ENCODE measurements at places on chromosomes 6 and 20.

- no peak for DNase-seq
These were observed 31.0 kb upstream of the EZR start for GRCh38 chr6:158849899-158850806.

GRCh38 chr6:140252099-140252498 lies 877.7 kb upstream of the CITED2 start:
- no peak for DNase-seq

GRCh38 chr6:32963866-32964265 lies 4.5 kb upstream of the BRD2 start:
- DNase-seq: no peak

GRCh38 chr6:84773431-84774156 lies 9.2 kb upstream of the TBX18 start:
- no peak for DNase-seq

- no peak for DNase-seq
These were observed 33.0 kb downstream of the METTL24 start for GRCh38 chr6:110325197-110325596.

Measured in esophagus squamous epithelium (tissue), 5 donors.